NCI-H2107 (cell line): ENCODE measurements at places on chromosomes 7 and 10.

- DNase-seq = no peak
Measured at GRCh38 chr7:129247087-129247486, 22.3 kb downstream of the AHCYL2 start.

DNA sequence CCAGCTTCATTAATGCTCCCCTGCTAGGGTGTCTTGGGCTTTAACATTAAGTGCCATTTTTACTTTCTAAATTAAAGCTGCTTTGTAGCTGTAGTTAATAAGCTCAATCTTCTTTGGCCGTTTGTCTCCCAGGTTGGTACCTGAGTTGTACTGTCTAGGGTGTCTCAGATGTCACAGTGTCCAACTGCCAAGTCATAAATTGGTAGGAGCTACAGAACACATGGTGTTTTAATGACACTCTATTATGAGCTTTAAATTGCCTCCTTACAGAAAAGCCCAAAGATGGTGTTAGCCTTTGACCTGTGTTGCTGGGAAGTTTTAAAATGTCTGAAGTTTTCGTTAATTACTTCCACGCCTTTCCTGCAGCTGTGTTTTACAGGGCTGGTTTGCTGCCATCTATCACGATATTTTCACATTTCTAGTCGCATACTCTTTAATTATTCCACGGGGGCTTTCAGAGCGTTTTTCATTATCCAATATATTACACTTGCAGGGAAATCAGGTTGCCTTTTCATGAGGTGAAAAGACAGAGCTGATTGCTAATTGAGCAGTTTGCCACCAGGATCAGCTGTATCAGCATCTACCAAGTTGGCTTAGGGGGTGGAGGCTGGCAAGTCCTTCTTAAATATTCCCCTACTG is 247.8 kb upstream of the PLPP4 start:
- DNase-seq = no peak

- no peak for DNase-seq
Measured at GRCh38 chr7:80942261-80943041, 23.6 kb upstream of the SEMA3C start.

DNA sequence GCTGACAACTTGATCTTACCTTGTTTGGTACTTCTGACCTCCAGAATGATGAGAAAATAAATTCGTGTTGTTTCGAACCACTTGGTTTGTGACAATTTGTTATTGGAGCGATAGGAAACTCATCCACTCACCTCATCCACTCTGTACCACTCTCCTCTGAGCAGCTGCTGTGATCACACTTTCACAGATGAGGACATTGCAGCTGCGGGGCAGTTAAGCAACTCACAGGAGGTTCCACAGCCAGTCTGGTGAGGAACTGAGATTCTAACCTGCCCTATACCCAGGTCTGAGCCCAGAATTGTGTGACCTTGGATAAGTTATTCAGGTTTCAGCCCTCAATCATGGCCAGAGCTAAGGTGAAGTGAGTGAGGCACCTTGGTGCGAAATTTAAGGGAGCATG is 35.2 kb downstream of the BTBD16 start:
- DNase-seq = no peak

DNA sequence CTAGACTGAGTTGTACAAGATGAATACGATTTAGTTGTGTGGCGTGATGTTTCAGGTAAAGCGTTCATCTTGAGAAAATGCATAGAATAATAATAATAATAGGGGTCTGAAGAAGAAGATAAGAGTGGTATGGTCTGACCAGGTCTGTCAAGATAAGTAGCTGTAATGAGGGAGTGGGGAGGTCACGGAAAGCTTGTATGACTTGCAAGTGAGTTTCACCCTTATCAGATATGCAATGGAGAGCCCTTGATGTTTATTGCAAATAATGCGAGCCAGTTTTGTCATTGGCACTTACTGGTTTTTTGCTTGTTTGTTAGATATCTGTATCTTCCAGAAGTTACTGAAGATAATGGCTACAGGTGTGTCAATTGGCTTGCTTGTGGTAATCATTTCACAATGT is 611.5 kb downstream of the CNTNAP2 start:
- DNase-seq = no peak

DNA sequence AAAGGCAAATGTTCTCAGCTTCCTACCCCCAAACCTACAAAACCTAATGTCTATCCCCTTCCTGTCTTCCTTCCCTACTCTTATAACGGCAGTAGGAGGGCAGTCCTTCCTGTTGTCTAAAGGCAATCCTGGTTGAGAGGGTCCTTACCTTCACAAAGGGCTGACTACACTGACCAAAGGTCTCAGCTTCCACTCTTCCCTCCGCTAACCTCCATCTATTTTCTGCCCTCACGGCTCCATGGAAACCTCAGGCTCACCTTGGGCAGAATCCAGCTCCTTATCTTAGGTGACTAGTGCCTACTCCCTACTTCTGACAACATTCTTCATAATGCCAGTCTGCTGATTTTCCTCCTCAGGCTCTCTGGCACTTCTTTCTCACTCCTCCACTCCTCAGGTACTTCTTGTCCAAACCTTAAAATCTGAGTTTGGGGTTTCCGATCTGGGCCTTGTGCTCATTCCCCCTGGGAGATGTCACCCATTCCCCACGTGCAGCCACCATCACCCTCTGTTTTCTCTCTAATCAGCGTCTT is 542 bp downstream of the FBXL13 start:
- DNase-seq = no peak

DNA sequence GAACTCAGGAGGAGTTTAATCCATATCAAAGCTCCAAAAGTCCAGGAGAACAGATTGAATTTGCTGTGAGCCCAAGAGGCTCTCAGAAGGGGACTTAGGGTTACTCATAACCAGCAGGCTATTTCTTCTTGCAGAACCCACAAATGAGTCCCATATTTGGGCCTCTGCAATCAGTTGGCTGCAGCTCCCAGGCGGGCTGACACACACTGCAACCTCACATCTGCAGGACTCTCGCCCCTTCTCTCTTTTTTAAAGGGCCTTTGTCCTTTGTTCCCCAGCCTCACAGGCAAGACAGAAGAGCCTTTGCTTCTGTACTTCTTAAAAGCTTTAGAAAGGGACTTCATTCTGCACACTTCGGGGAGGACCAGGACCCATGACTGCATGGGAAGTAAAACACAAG is 26.7 kb downstream of the CREB3L2 start:
- no peak for DNase-seq

GRCh38 chr10:96835899-96836298 is 3.8 kb downstream of the LCOR start:
- DNase-seq = no peak

GRCh38 chr10:17676919-17677318 is 33.0 kb downstream of the STAM start:
- no peak for DNase-seq

DNA sequence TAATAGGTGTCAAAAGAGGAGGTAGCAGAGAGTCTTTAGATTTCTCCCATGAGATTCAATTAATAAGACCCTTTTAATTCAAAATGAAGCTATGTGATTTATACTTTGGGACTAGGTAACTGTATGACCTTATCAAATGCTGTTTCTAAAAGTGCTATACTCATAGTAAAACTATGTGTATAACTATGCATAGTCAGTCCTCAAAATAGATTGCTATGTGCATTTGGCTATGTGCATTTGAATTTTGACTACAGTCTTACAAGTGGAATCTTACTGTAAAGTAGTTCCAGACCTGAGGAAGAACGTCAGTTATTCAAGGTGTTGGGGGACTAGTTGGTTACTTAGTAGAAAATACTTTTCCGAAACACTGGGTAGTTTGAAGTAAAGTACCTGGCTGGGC is 36.9 kb downstream of the ADD3 start:
- no peak for DNase-seq

DNA sequence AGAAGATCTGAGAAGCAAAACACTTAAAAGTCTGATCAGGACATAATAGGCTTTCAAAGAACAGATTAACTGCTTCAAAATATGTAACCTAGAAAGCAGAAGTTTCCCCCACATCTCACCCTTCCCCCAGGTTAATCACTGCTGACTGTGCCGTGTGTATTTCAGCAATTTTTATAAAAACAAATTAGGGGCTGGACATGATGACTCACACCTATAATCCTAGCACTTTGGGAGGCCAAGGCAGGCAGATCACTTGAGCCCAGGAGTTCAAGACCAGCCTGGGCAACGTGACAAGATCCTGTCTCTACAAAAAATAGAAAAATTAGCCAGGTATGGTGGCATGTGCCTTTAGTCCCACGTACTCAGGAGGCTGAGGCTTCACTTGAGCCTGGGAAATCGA is 67.6 kb upstream of the GATA3 start:
- no peak for DNase-seq

DNA sequence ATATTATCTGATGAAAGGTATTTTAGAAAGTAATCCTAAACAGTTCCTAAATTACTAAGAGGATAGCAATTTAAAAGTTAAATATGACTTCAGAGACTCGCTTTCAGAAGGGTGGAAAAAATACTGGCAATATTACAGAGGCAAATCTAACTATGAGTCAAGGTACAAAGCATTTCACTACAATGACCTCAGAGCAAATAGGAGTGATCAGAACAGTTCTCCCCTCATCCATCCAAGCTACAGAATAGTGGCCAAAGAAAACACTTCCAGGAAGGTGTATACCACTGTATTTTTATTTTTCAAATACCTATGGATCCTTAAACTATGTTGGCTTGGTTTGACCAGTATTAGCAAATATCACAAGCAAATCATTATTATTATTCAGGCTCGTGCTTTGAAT is 112.8 kb upstream of the ODAD2 start:
- DNase-seq = no peak

GRCh38 chr10:60280475-60280874 is 109.2 kb downstream of the ANK3 start:
- DNase-seq = no peak

GRCh38 chr7:120064565-120064964 is 208.4 kb upstream of the KCND2 start:
- DNase-seq = no peak

GRCh38 chr7:98571986-98572385 is 45.1 kb upstream of the NPTX2 start:
- no peak for DNase-seq

DNA sequence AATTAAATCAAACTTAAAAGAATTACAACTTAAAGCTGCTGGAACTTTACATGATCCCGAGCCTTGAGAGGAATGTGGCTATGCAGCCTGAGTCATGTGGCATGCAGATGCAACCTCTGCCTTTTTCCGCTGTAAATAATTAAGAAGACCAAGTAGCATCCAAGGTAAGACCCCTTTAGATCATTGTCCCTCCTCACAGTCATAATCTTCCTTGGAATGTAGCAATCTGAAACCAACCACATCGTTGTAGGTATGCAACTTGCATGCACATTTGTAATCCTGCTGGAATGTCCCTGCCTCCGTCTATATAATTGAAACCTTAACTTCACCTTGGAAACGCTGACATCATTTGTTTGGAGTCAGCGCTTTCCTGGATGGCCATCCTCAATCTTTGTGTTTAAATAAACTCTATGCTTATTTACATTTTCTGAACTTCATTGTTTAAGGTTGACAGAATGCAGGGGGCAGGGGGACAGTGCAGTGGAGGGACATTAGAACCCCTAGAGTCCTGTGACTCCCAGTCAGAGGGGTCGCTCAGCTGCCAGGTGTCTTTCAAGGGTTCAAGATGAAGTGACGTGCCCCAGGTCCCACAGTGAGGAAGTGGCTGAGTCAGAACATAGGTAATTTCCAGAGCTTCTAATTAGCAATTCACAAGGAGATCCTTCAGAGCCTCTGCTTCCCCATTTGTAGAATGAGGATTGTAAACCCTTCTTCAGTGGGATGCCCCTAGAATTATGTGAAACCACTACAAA is 110.7 kb downstream of the RALA start:
- DNase-seq = no peak

- DNase-seq = no peak
Measured at GRCh38 chr10:30826679-30827078, 197.1 kb upstream of the LYZL2 start.

- no peak for DNase-seq
Measured at GRCh38 chr7:124908259-124908658, 21.4 kb downstream of the POT1 start.
